ENCODE measurements at places on chromosomes 1 and 21. TPM values are rescaled to one million over a fixed set of nuclear protein-coding genes. Genes with fewer than 3 reads are reported as not detected.
A peak's percentile ranks its signal among the peaks of the same experiment; 100 is the strongest.

Gene BCAR3
- total RNA-seq: 18.4 TPM

Gene PSEN2
- 14.4 TPM for total RNA-seq

- no peaks in the 10 kb centered on the region for H3K27me3 ChIP-seq
- no peaks in the 10 kb centered on the region for H3K4me1 ChIP-seq
- DNase-seq: no peak
- H3K4me3 ChIP-seq: no peak overlapping the region
- no peak overlapping the region for H3K27ac ChIP-seq
These were observed 1.5 kb upstream of the PLA2G2F start for GRCh38 chr1:20137604-20138003.

DNA sequence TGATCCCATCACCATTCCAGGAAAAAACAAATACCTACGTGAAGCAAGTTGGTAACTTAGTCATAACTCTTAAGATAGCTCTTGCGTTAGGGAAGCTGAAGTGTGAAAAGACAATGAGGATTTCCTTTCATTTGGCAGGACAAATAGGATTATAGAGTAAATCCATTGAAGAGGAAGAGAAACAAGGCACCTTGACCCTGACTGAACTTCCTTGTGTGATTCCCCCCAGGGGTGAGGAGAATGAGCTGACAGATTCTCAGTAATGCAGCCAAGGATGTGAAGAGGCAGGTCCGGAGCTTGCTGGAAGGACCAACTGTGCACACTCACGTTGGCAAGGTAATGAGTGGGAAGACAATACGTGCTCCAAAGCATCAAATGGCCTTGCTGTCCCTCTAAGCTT is 55.0 kb upstream of the HMCN1 start:
- H3K27ac ChIP-seq: no peak overlapping the region
- no peaks in the 10 kb centered on the region for H3K4me1 ChIP-seq
- H3K4me3 ChIP-seq: no peak overlapping the region
- DNase-seq: no peak
- no peaks in the 10 kb centered on the region for H3K27me3 ChIP-seq
- no peaks in the 10 kb centered on the region for H3K36me3 ChIP-seq

Gene CNIH4
- 45.6 TPM for total RNA-seq

GRCh38 chr1:29829448-29830344 is 593.4 kb downstream of the PTPRU start:
- H3K4me1 ChIP-seq: no peaks in the 10 kb centered on the region
- DNase-seq: no peak
- H3K36me3 ChIP-seq: no peaks in the 10 kb centered on the region
- no peaks in the 10 kb centered on the region for H3K27me3 ChIP-seq
- no peak overlapping the region for H3K4me3 ChIP-seq
- no peak overlapping the region for H3K27ac ChIP-seq

Gene CFAP107
- total RNA-seq: not detected

- DNase-seq: no peak
- no peaks in the 10 kb centered on the region for H3K36me3 ChIP-seq
- H3K27me3 ChIP-seq: peaks cover 2% of the 10 kb centered on the region
These were observed 11.3 kb upstream of the SLC6A17 start for GRCh38 chr1:110138956-110139355.

GRCh38 chr1:160863061-160863773 is 530 bp upstream of the CD244 start:
- no peak for DNase-seq
- no peak overlapping the region for H3K27ac ChIP-seq
- H3K4me1 ChIP-seq: no peaks in the 10 kb centered on the region
- H3K27me3 ChIP-seq: no peaks in the 10 kb centered on the region
- H3K4me3 ChIP-seq: no peak overlapping the region

- H3K27me3 ChIP-seq: no peaks in the 10 kb centered on the region
- no peak for DNase-seq
- H3K4me3 ChIP-seq: peak within 1 kb of the TSS; percentile 44
- no peak within 1 kb of the TSS for H3K27ac ChIP-seq
These were observed at the start of gene HUNK for GRCh38 chr21:31872452-31873274. TSS of gene HUNK (plus strand) at chr21:31873020. CDS start at chr21:31873675, 655 bp downstream.

Data from aorta (tissue), 5 donors.